ENCODE measurements at places on chromosomes 3 and 15.

DNA sequence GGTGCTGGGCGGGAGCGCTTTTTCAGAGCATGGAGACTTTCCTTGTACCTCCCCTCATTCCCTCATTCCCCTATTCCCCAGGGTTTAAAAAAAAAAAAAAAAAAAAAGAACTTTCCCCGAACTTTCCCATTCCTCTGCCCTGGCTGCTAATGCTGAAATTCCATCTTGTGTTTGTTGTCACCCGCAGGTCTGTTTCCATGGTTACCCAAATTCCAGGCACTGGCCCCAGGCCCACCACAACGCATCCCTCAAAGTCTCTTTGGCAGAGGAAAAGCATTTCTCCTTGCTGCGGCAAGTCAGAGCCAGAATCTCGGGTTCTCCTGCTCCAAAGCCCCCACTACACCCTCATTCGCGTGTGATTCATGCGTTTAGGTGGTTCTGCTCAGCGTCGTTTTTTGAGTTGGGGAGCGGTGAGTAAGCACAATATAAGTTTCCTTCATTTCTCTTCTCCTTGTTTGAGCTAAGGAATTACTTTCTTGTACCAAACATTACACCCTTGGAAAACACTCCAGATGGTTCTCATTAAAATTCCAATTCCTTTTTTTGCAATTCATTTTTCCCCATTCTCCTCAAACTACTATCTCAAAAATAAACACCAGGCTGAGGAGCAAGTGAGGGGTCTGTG, 21.6 kb downstream of the ANAPC13 start:
- DNase-seq, result no peak

DNA sequence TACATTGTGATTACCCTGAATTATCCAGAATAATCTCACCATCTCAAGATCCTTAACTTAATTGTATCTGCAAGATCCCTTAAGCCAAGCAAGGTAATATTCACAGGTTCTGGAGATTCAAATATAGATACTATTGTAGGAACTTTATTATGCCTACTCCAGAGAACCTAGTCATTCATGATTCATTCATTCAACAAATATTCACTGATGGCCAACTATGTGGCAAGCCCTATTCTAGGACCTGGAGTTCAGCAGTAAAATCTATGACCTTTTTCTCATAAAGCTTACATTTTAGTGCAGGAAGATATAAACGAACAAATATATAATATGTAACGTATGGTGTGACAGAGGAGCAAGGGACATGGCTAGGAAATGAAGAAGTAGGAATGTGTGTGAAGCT, 49.6 kb downstream of the ISL2 start:
- no peak for DNase-seq

DNA sequence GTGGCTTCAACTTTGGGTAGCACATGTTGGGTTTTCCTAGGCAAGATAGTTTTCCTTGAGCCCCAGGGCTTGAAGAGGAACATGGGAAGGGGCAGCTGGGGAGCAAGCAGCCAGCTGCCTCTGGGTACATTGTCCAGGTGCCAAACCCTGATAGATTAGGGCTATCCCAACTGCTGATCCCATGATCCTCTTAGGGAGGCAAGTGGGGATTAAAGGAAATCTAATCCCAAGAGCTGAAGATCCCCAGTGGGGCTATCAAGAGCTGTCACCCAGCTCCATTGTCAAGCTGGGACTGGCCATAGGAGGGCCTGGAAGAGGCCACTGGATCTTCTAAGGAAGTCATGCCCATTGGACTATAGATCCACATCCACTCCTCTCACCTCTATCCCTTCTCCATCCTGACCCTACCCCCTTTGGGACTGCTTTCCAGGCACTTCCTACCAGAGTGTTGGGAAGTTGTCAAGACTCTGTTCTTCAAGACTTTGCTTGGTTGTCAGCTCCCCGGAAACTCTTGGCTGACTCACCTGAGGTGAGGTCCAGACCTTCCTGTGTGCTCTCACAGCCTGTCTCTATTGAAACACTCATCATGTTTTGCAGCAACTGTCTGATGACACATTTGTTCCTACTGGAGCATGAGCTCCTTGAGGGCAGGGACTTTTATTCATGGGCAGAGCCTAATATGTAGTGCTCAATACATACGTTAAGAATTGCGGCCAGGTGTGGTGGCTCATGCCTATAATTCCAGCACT, 5.9 kb downstream of the CAMK2N2 start:
- peak; percentile 12 for DNase-seq

DNA sequence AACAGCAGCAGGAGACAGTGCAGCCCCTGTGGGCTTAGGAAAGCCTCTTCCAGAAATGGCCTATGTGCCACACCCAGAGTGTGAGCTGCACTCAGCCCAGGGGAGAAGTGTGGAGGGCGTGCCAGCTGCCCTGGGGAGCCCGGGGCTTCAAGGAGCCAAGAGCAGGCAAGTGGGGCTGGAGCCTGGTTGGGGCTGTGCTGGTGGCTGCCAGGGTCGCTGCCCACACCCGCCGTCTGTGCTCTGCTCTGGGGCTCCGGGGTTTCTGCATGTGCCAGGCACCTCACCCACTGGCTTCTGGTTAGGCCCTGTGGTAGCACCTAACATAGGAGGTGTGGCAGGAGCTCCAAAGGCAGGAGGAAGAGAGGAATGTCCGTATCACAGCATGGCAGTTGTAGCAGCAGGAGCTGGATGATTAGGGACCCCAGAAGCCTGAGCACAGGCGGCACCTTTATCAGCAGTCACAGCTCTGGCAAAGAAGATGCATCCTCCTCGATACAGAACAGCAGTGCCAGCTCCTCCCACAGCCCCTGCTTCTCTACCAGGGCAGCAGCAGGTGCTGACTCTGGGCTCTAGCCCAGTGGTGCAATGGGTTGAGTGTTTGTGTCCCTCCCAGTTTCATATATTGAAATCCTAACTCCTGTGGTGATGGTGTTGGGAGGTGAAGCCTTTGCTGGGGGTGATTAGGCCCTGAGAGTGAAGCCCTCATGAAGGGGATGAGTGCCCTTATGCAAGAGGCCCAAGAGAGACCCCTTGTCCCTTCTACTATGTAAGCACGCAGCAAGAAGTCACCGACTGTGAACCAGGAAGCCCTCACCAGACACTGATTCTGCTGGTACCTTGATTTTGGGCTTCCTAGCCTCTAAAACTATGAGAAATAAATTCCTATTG, 70.0 kb upstream of the KLF13 start:
- DNase-seq, result peak; percentile 55

DNA sequence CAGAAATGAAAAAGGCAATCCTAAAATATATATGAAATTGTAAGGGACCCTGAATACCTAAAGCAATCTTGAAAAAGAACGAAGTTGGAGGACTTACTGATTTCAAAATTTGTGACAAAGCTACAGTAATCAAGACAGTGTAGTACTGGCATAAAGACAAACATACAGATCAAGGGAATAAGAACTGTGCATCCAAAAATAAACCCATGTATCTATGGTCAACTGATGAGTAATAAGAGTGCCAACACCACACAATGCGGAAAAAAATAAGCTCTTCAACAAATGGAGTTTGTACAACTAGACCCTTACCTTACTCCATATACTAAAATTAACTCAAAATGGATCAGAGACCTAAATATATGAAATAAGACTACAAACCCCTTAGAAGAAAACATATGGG, 29.6 kb downstream of the GSK3B start:
- no peak for DNase-seq

- DNase-seq, result no peak
These were observed 30.1 kb downstream of the PLA2G4D start for GRCh38 chr15:42064271-42064670.

- no peak for DNase-seq
These were observed 842.8 kb downstream of the SI start for GRCh38 chr3:164235289-164236028.

- DNase-seq, result no peak
These were observed 132.2 kb downstream of the FNDC3B start for GRCh38 chr3:172171396-172172075.

DNA sequence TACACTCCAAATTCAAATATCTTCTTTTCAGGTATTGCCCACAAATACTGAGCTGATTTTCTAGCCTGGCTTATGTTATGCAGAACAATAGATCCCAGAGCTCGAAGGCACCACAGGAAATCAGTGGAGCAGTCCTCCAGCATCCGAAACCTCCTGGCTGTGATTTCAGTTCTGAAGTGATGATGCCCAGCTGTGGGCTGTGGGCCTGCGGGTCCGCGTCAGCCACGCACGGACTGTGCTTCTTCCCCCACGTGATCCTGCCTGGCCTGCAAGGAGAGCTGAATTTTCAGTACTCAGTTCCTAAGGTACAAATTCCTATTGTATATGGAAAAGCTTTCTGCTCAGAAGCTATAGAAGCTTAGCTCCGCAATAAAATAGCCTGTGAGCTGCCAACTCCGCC, 96.2 kb downstream of the OCA2 start:
- no peak for DNase-seq

DNA sequence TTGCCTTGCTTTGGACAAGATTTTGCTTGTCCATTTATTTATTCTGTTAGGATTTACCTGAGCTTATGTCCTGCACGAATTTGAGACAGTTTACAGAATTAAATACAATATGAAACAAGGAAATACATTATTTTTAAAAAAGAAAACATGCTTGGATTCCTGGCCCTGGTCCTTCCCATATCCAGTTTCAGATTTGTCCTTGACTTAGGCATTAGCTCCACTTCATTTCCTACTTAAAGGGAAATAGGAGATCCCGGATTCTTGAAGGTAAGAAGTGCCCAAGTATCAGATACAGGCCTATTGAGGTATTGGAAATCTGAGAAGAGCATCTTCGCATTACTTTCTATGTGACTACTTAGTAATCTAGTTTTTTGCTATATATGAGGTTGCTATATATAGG, 672.0 kb downstream of the SI start:
- no peak for DNase-seq

GRCh38 chr3:161422171-161422700, 50.9 kb upstream of the SPTSSB start:
- no peak for DNase-seq

GRCh38 chr15:46231786-46232185, 597.0 kb downstream of the SQOR start:
- DNase-seq, result no peak

- no peak for DNase-seq
These were observed 26.5 kb downstream of the GPR15 start for GRCh38 chr3:98558100-98558827.

GRCh38 chr3:185824051-185825005, 514 bp downstream of the IGF2BP2 start:
- peak; percentile 64 for DNase-seq

DNA sequence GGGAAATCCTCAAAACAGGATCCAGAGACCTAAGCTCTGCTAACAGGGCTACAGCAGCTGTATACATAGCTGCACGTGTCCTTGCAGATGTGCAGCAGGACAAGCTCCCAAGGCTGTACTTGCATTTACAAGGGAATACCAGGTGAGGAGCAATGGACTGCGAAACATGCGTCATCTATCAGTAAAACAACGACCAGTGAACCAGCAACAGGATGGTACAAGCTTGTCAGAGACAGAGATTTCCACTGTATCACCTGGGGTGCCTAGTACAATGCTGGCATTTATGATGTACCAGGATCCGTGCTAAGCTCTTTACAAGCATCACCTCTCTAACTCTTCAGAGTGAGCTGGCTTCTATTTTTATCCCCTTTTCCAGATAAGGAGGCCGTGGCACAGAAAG, 227.3 kb downstream of the FOXP1 start:
- DNase-seq, result no peak

GRCh38 chr15:57824186-57824585, 117.7 kb downstream of the POLR2M start:
- DNase-seq, result no peak

DNA sequence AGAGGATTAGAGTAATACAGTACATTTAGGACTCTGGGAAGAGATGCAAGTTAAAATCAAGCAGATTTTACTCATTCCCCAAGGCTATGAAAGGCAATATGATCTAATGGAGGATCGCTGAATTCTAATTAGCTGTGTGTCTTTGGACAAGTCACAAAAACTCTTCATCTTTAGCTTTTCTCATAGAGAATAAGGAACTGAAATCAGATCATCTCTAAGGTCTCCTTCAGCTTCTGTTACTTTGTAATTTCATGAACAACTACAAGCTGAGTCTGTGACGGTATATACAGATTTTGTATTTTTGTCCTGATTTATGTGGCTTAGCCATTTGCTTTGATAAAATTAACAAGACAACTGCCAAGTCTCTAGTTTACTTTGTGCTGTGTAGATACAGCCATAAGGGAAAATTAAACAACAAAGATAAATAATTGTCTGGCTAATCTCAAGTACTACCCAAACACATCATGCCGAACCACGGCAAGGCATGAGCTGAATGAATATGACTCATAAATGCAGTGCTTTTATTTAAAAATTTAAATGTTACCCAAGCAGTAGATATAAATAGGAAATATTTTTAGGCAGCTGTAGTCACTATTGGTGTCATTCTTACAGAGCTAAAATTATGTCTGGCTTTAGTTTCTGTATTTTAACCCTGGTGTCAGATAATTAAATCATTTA, 81.5 kb downstream of the GAP43 start:
- DNase-seq, result no peak

DNA sequence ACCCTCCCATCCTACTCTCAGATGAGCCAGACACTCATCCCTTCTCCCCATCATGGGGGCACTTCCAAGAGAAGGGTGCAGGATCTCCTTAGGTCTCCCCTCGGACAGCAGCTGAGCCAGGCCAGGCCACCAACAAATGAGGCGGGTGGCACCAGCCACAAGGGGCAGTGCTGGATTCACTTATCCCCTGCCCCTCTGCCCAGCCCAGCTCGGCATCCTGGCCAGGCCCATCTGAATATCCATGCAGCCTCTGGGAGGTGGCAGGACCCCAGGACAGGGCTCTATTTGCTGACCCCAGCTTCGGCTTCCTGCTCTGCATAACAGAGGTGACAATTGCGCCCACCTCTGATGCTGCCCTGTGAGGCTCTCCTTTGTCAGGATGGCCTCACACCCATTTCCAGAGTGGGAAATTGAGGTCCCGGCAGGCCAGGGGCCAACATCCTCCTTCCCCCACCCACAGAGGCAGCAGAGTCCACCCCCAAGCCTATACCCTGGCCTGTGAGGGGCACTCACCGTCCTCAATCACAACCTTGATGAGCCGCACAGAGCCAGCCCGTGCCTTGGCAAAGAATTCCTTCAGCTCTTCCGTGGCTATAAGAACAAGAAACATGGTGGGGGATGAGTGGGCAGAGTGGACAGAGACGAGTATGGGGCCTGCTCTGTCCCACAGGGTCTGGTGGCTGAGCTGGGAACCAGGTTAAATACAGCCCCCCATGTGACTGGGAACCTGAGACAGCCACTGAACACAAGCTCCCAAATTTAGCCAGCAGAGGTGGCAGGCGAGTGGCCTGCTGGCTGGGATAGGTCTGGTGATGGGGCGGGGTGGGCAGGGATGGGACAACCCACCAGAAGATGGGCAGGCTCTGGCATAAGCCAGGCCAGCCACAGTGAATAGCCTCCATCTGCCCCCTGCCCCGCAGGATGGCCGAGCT, 4.2 kb downstream of the TWF2 start:
- DNase-seq, result peak; percentile 54

DNA sequence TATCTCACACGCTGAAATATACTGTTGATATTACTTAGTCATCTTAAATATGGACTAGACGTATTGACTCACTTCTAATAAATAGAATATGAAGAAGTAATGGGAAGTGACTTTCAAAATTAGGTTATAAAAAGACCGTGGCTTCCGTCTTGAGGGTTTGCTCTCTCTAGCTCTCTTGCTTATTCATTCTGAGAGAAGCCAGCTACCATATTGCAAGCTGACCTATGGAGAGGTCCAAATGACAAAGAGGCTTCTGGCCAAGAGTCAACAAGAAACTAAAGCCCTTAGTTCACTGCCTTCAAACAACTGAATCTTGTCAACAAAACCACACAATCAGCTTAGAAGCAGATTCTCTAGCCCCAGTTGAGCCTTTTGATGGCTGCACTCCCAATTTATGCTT, 46.1 kb downstream of the SLC9C1 start:
- DNase-seq, result no peak

Data from upper lobe of right lung (tissue), 1 donor.